ENCODE measurements at places on chromosomes 11 and 22.

DNA sequence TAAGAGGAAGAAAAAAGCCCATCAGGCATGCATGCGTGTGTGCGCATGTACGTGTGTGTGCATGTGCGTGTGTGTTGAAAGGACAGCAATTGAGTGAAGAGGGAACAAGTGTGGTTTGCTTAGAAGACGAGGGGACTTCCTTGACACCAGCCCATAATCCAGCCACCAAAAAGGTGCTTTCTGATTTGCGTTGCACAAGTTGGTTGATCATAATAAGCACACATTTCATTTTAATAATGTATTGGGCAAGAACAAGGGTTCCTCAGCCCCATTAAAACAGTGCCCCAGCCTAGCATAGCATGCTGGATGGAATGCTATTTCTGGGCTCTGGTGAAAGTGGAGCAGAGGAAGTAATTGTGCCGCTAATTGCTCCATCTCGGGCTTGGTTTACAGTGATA, 493.2 kb downstream of the MIAT start:
- DNase-seq, result peak; percentile 73

DNA sequence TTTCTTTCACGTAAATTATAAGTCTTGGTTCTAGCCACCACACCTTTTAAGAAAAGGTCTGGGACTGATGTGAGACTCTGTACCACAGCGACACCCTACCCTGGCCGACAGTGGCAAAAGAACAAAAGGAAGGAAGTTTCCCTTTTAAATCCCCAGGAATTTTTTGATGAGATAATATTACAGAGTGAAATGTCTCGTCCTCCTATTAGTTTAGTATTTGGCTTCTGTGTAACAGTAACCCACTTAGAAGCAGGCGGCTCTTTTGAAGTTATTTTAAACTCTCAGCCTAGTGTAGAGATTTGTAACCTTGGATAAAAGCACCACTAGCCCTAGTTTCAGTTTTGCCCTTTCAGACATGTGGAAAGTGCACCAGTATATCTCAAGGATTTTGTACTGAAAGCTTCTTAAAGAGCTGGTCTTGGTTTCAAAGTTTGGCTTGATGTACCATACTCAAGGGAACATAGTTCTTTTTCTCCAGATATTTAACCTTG, 84.1 kb downstream of the C22orf31 start:
- no peak for DNase-seq

- DNase-seq, result no peak
These were observed 16.6 kb upstream of the SPTBN2 start for GRCh38 chr11:66745356-66746235.

GRCh38 chr11:82765466-82766034, 31.9 kb upstream of the FAM181B start:
- no peak for DNase-seq

GRCh38 chr11:114987186-114987760, 308.9 kb downstream of the NXPE2 start:
- no peak for DNase-seq

- DNase-seq, result no peak
These were observed 875 bp upstream of the STT3A start for GRCh38 chr11:125591649-125592304.

DNA sequence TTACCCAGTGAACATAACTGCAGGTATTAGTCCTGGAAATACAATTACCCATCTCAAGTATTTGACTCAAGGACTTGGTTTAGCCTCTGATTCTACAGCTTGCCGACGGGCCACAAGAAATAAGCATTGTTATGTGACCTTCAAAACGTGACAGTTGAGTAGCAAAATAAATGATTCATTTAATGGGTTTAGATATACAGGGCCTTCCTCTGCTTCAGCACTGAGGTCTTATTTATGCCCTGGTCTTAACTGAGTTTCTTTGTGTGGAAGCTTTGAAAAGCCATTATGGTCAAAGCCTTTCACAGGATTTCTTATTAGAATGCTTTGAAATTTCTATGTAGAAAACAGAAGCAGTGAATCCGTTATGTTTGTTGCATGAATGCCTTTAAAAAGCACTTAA, 899.2 kb upstream of the API5 start:
- no peak for DNase-seq

DNA sequence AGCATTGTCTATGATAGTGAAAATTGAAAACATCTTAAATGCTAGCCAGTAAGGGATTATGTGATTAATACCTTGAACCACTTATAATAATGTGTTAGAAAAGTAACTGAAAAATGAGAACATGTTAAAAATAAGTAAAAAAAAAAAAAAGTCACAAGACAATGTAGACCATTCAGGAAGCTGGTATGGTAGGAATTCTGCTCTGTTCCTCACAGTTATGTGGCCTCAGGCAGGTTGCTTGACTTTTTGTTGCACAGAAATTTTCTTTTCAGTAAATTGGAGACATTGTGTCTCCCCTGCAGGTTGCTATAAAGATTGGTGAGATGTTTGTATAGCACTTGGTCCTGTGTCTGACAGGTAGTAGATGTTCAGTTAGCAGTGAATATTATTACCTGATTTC, 17.3 kb upstream of the PLET1 start:
- DNase-seq, result no peak

DNA sequence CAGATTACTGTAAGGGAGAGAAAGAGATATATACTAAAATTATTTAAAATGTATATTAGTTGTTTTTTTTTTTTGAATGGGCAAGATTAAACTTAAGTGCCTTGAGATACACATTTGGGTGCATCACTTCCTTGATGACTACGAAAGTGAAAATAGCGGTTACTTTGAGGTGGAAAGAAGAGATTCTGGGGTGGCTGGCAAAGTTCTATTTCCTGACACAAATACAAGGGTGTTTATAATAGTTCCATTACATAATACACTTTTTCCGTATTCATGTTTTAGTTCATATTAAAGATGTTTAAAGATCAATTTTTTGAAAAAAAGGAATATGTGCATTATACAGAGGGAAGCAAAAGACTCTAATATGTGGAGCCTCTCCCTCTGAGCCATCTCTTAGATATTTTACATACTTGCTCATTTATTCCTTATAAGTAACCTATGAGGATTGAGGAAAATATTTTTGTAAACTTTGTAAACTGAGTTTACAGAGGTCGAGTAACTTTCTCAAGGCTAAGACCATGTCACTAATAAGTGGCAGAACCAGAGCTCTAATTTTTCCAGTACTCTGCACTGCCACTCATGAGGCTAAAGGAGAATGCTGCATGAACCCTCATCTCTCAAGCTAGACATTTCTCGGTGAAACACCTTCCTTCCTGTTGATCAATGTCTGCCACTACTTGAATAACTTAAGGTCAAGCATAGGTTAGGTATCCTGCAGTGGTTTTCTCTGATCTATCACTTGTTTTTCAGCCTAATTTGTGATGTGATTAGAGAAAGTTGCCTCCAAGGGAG, 58.6 kb downstream of the DDIAS start:
- no peak for DNase-seq
